ENCODE measurements at places on chromosomes 5 and 9.

DNA sequence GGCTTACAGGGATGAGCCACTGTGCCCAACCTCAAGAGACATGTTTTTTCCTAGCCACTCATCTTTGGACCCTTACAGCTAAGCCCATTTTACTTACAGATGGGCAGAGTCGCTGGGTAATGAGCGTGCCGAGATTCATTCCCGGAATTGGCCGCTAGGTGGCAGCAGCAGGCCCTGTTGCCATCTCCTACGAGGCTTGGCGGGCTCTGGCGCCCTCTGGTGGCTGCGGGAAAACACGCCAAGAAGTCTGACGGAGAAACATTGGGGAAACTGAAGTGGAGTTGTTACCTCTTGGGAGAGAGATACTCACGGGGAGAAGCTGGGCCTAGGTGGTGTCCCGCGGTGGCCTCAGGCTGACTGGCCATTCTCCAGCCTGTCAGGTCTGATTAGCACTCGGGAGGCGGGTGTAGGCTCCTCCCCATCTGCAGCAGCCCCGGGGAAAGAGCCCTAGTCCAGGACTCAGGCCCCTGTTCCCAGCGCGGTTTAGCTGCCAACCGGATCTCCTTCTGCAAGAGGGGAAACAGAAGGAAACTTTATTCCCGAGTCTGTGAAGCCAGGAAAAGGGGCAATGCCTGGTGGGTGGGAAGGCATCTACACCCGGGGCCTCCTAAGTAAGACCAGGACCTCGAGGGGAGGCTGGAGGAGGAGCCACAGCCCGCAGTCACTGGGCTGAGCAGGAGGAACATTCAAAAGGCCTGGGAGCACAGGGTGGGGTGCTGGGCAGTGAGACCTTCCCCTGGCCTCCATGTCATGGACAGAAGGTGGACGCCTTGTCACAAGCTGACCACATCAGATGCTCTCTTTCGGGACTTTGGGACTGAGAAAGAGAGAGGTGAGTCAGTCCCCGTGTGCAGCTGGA lies 9.7 kb downstream of the PTGES2 start:
- 0 out of 2 replicates have a peak overlapping the region, but pooled peaks have one; percentile 63 for H3K27ac ChIP-seq
- H3K4me3 ChIP-seq, result peak overlapping the region; percentile 50
- H3K27me3 ChIP-seq, result no peaks in the 10 kb centered on the region
- DNase-seq, result peak; percentile 98
- H3K4me1 ChIP-seq, result peaks cover 10% of the 10 kb centered on the region

- H3K27me3 ChIP-seq, result no peaks in the 10 kb centered on the region
- no peaks in the 10 kb centered on the region for H3K36me3 ChIP-seq
- H3K27ac ChIP-seq, result no peak overlapping the region
- no peak overlapping the region for H3K4me3 ChIP-seq
- peaks cover 45% of the 10 kb centered on the region for H3K4me1 ChIP-seq
Measured at GRCh38 chr5:98638701-98639100, 134.8 kb upstream of the RGMB start.

- peaks cover 16% of the 10 kb centered on the region for H3K36me3 ChIP-seq
- peaks cover 14% of the 10 kb centered on the region for H3K4me1 ChIP-seq
- DNase-seq, result no peak
- H3K27ac ChIP-seq, result 0 out of 2 replicates have a peak overlapping the region, but pooled peaks have one; percentile 16
- H3K27me3 ChIP-seq, result no peaks in the 10 kb centered on the region
- H3K4me3 ChIP-seq, result no peak overlapping the region
Measured at GRCh38 chr9:125146247-125146646, 2.9 kb upstream of the SCAI start.

DNA sequence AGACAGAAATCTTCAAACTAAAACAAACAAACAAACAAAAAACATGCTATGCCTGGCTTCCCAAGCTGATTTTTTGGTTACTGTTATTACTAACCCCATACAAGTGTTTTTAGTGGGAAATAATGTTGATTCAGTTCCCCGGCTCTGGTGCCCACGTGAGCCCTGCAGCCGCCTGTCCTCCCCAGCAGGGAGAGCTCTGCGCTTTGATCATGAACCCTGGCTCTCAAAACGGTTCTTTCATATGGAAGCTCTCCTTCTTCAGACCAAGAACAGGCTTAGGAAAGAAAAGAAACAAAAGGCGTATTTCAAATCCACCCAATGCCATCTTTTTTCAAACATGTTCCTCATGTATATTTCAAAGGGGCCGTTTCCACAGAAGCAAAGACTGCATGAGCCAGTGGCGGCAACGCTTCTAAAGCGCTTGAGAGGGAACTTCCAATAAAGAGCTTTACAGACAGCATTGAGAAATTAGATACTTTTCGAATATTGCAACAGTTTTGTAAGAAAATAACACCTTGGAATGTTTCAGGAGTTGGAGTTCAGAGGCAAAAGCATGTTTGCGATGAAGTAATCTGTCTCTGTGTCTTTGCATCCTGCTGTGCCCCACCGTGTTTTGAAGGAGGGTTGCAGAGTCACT lies 74.8 kb downstream of the ICE1 start:
- DNase-seq, result peak; percentile 55
- peaks cover 49% of the 10 kb centered on the region for H3K4me1 ChIP-seq
- peaks cover 23% of the 10 kb centered on the region for H3K27me3 ChIP-seq
- no peak overlapping the region for H3K27ac ChIP-seq

GRCh38 chr5:135821061-135821801 lies 13.2 kb upstream of the SLC25A48 start:
- H3K4me1 ChIP-seq, result peaks cover 21% of the 10 kb centered on the region
- no peak overlapping the region for H3K4me3 ChIP-seq
- H3K36me3 ChIP-seq, result no peaks in the 10 kb centered on the region
- no peak for DNase-seq

GRCh38 chr9:123162791-123163345 lies 105.5 kb downstream of the STRBP start:
- H3K4me1 ChIP-seq, result peaks cover 14% of the 10 kb centered on the region
- no peak for DNase-seq
- H3K36me3 ChIP-seq, result 0 out of 2 replicates have a peak, but pooled peaks cover 2% of the 10 kb centered on the region

DNA sequence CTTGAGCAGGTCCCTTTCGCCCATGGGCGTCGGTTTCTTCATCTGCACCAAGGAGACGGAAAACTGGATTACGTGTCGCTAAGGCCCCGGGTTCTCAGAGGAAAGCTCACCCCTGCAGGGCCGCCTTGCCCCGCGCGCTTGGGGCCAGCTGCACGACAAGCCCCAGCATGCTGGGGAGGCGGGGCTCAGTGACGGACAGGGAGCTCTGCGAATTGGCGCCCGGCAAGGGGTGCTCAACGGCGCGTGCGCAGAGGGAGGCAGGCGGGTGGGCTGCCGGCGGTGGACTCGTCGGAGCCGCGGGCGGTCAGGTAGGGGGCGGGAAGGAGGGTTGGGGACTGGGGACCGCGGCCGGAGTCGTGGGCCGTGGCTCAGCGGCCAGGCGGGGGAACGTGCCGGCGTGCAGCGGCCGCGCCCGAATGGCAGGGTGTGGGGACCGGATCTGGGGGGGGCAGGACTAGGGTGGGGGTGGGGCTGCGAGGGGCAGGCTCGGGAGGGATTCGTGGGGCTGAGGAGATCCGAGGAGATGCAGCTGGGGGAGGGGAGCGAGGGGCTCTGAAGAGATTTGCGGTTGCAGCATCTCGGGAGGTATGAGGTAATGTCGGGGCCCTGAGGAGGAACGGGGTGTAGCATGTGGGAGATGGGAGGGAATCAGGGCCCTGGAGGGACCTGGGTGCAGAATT lies at the start of gene TRIM32:
Gene TRIM32 (plus strand): TSS at position 232 of the 680 bp plus-strand sequence. CDS start 10,438 bp downstream, outside the sequence.
- H3K4me3 ChIP-seq, result peak within 1 kb of the TSS; percentile 87
- peaks cover 12% of the 10 kb centered on the region for H3K27me3 ChIP-seq
- peaks cover 22% of the 10 kb centered on the region for H3K36me3 ChIP-seq
- no peak within 1 kb of the TSS for H3K27ac ChIP-seq

DNA sequence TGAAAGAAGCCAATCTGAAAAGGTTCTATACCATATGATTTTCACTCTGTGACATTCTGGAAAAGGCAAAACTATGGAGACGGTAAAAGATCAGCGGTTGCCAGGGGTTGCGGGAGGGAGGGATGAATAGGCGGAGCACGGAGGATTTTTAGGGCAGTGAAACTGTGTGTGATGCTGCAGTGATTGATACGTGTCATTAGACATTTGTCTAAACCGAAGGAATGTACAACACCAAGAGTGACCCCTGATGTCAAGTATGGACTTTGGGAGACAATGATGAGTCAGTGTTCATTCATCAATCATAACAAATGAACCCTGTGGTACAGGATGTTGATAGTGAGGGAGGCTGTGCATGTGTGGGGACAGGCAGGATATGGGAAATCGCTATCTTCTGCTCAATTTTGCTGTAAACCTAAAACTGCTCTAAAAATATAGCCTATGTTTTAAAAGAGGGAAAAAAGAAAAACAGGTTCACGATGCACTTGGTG lies 34.4 kb downstream of the ERGIC1 start:
- H3K27ac ChIP-seq, result no peak overlapping the region
- H3K36me3 ChIP-seq, result no peaks in the 10 kb centered on the region
- H3K4me1 ChIP-seq, result peaks cover 64% of the 10 kb centered on the region
- no peaks in the 10 kb centered on the region for H3K27me3 ChIP-seq

Measured in WTC11 (cell line).